ENCODE measurements at places on chromosomes 7 and 10.

DNA sequence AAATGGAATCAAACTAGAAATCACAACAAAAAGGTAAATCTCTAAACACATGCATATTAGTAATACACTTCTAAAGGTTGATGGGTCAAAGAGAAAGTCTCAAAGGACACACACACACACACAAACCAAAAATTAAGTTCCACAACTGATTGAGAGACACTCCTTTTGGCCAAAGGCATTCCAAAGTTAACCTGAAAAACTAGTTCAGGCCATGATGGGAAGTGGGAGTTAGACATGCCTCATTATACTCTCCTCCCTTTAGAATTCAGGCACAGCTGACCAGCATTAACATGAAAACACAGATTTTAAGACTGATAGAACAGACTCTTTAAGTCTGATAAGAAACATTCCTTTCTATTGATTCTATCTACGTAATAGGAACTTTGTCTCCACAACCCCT, 332.4 kb upstream of the IGFBP3 start:
- DNase-seq = no peak

DNA sequence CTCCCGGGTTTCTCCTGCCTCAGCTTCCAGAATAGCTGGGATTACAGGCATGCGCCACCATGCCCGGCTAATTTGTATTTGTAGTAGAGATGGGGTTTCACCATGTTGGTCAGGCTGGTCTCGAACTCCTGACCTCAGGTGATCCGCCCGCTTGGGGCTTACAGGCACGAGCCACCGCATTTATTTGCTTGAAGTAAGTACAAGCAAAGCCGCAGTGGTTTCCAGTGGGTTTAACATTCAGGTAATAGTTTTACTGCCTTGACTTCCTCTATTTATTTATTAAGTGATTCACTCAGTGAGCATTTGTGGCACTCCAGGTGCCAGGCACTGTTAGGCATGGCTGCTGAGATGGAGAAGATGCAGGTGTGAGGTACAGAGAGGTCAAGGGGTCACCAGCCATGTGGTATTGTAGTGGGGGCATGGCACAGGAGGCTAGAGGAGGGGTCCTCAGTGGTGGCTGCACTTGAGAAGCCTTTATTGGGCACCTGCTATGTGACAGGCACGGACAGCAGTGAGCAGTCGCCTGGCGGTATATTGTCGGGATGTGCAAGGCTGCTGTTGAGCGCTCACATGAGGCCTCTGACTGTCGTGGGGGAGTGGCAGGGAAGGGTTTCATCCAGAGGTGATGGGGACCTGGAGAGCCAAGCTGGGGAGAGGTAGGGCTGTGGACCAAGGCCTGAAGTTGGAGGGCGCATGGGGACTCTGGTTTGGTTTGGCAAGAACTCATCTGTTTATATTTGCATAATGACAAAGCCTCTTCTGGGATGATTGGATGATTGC, 54.9 kb downstream of the DOCK1 start:
- no peak for DNase-seq

- DNase-seq = no peak
Measured at GRCh38 chr10:114499630-114500190, 95.4 kb upstream of the AFAP1L2 start.

DNA sequence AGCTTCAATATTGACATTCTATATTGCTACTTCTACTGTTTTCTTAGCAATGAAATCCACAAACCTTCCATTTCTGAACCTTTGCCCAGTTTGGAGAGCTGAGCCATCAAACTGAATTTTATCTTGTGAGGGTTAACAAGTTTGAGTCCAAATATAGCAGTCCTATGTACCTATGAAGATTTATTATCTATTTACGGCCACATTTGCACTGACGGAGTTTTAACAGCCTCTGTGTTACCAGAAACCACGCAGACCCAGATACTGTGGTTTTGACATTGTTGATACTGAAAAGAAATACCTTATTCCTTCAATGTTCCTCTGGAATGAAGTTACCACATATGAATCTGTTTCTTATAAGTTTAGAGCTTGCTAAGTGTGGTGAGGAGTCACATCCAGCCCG, 172.6 kb downstream of the FGFR2 start:
- no peak for DNase-seq

- DNase-seq = no peak
Measured at GRCh38 chr10:80957161-80957560, 419.5 kb downstream of the SH2D4B start.

DNA sequence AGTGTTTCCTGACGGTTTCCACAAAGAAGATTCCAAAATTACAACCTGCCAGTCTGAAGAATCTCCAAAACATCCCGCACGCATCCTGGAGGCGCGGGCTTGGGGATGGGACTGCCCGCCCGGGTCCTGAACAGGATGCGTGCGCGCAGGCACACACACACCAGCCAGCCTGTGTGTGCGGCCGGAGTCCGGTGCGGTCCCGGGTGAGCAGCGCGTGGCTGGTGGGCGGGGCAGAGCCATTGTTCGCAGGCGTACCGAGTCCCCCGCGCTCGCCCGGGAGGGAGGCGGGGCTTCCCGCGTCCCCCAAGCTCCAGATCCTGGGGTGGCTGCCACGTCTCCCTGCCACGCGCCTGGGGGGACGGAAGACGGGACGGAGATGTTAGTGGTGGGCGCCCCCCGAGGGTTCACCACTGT, 675 bp upstream of the SCD start:
- peak; percentile 56 for DNase-seq

DNA sequence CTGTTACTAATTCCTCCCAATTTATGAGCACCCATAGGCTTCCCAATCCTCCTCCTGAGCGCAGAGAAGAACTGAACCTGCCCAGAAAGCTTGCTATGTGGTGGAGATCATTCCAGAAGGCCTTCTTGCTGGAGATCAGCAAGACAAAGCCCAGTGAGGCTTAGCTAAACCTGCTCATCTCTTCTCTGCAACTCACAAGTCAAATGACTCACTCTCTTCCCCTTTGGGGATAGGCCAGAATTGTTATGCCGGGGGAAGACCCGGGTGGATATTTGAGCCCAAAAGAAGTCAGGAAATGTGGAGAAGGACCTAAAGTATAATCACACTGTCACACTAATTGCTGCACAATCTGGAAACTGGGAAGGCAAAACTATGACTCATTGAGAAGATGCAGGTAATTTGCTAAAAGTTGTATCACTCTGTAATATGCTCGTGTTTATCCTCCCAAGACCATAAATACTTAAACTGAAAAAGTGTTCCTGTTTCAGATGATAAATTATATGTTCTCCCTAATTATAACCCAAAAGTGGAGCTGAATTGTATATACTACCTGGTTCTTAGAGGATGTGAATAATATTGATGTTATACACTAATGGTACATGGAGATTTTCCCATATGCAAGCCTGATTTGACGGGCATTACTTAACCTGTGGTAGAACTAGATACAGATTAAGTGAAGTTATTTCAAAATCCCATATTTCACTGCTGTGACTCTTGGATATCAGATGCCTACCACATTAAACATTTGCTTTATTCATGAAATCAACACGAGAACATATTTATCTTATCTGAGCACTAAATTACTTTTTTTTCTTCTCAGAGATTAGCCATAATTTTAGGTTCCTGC, 6.4 kb downstream of the NEBL start:
- no peak for DNase-seq

- DNase-seq = no peak
Measured at GRCh38 chr7:121328508-121329190, at the start of gene WNT16. Gene WNT16 (plus strand): TSS chr7:121329000. CDS start chr7:121329293, 293 bp downstream.

DNA sequence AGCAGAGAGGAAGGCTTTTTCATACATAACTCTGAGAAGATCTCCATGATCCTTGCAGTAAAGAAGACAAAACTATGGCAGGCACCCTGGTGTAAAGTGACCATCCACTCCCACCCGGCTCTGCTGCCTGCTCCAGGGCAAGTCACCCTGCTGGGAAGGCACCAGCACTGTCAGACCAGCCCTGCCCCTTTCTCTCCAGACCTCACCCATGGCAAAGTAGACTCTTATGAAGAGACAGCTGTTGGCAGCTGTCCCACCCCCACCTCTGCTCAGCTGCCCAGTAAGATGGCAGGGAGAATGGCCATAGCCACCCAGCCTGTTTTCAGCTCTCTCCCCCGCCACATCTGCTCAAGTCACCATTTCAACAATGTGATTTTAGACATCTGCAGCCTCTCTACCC, 8.6 kb upstream of the ZMIZ2 start:
- no peak for DNase-seq

GRCh38 chr7:24701261-24702235, 55.7 kb downstream of the GSDME start:
- peak; percentile 65 for DNase-seq

DNA sequence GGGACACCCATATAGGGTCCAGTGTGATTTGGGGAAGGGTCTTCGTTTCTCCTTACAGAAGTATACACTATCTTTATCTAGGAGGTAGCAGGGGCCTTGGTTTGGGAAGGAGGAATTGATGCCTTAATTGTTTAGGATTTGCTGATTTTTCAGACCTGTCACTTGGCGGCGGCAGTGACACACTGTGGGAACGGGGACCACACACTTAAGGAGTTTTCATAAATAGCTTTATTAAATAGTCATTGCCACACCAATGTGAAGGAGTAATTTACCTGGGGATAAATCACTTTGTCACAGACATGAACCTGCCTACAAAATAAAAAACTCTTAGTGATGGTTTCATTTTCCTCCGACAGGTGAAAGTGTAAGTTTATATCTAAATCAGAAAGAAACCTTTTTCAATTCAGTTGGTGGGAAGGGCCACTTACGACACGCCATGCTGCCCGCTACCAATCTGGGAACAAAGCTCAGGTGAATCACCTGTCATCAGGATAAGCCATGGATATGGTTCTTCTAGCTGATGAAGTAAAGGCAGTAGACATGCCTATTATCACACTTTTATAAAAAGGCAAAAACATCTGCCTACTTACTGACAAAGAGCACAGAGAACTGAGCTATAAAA, 12.3 kb upstream of the ENO4 start:
- no peak for DNase-seq

GRCh38 chr10:114297136-114297705, 58.2 kb downstream of the VWA2 start:
- no peak for DNase-seq

GRCh38 chr10:12842310-12842709, 159.2 kb downstream of the CCDC3 start:
- no peak for DNase-seq

- DNase-seq = no peak
Measured at GRCh38 chr7:44112231-44112996, 8.3 kb downstream of the AEBP1 start.

DNA sequence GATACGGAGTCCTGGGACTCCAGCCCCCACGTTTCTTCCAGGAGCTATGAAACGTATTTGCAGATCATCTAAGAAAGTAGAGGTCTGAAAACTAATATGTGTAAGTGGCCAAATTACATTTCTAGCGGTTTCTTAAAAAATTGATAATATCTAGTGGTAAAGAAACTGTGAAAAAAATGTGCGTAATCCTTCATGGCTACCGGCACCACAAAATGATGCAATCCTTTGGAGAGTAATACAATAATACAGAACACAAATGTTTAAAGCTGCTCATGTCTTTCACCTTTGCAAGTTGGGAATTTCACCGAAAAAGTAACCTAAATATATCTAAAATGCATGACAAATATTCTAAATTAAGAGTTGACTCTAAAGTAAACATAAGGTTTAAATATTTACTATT, 742.1 kb downstream of the GRID1 start:
- no peak for DNase-seq

DNA sequence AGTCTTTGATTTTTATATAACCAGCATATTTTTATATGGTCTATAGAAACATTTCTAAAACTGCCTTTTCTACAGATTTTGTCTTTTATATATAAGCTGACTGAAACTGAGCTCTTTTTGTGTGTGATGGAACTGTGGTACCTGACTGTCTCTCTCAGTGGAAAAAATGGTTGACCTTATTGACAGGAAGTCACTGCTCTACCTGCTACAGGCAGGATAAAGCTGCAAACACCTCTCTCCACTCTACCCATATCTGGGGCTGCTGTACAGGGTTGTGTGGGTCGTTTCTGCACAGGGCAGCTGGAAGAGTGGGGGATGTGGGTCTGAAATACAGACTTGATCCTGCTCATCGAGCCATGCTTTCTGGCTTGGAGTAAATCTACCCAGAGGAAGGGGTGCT, 48.5 kb downstream of the BBS9 start:
- DNase-seq = no peak

- DNase-seq = no peak
Measured at GRCh38 chr7:40135317-40135610, 459 bp downstream of the SUGCT start.

GRCh38 chr10:10223131-10223530, 794.5 kb upstream of the CELF2 start:
- no peak for DNase-seq

- no peak for DNase-seq
Measured at GRCh38 chr10:60288256-60288655, 101.4 kb downstream of the ANK3 start.

DNA sequence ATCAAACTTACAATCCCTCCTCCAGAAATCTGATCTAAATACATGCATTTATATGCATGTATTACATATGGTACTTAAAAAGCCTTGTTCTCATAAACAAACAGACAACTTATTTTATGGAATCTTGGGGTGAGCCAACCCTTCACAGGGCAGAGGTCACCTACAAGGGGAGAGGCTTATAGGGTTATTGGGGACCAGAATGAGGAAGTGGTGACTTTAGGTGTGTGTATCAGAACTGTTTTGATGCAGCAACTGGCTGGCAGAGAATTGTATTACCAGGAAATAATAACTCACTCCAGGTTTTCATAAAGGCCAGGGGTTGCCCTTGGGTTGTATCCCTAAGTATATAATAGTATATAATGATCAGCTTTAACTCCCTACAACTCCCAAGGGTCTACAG, 91.1 kb downstream of the SVIL start:
- no peak for DNase-seq

DNA sequence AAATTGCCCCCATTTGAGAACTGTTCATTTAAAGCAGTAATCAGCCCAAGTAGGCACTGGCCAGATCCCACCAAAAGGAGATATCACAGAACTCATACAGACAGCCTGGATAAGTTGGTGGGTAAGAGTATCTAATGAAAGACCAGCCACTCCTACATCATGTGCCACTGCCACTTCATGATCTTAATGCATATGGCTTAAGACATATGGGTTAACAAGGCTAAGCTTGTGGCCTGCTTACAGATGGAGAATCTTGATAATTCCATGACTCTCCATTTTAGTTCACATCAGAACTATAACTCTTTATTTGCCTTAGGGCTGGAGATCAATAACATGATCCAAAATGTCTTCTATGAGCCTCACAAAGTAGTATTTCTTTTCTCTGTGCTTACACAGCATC, 6.8 kb upstream of the IFIT1B start:
- DNase-seq = no peak

- no peak for DNase-seq
Measured at GRCh38 chr10:101831169-101831811, 12.3 kb downstream of the KCNIP2 start.

DNA sequence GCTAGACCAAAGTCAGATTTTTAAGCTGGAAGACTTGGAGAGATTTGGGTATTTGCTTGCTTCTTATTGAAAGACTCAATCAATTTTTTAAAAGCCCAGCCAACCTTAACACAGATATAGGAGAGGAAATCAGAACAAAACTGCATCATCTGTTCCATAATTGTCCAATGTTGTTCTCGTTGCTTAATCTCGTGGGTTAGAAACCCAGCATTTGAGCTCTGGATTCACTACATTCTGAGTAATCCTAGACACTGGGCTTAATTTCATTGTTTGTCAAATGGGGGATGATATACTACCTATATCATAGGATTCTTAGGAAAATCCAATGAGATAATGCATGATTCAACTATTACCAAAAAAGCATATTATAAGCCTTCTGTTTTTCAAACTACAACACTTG, 48.9 kb downstream of the CALD1 start:
- DNase-seq = no peak

- peak; percentile 38 for DNase-seq
Measured at GRCh38 chr10:127012769-127013152, 107.5 kb downstream of the DOCK1 start.
